ENCODE measurements at places on chromosomes 7 and 10.

DNA sequence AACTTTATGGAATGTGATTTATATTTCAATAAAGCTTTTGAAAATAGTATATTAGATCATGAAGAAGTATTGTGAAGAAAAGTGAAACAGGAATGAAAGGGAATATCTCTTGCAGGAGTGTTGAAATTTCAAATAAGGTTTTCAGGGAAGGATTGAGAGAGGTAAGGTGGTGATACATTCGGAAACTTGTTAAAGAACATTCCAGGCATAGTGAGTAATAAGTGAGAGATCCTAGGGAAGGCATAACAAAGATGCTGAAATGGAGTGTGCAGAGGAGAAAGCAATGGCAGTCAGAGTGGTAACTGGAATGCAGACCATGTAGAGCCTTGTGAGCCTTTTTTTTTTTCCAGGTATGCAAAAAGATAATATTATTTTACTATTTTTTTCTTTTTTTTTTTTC is 4.1 kb downstream of the OR9A4 start:
- no peak for DNase-seq

- DNase-seq = no peak
Observed at GRCh38 chr10:33376976-33377657, 42.6 kb upstream of the NRP1 start.

GRCh38 chr7:134885967-134886352 is 100.3 kb upstream of the AGBL3 start:
- no peak for DNase-seq

DNA sequence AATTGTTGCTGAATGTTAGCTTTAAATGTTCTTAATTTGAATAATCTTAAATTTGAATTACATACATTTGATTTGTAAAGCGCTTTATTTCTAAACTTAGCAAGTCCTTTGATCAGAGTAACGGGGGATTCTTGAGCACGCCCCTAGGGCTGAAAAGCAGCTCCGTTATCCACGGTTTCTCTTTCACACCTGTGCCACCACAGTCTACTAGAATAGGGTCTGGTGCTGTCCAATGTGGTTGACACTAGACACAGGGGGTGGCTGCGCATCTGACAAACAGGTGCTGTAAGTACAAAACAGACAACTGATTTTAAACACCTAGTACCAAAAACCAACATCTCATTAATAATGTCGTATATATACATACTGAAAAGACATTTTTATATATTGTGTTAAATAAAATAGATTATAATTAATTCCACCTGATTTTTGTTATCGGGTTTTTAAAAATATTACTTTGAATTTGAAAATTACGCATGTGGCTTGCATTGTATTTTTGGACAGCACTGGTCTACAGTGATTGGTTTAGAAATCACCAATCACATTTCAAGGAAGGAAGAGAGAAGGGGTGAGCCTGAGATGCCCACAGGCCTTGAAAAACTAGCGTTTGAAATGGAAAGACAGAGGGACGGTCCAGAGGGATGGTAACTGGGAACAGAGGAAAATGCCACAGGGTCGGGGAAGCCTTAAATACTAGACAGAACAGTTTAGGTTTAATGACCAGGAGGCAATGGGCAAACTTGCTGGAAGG is 7.3 kb downstream of the SEPHS1 start:
- DNase-seq = no peak

- no peak for DNase-seq
Observed at GRCh38 chr7:54860003-54860775, 101.2 kb upstream of the SEC61G start.

- no peak for DNase-seq
Observed at GRCh38 chr7:74280985-74281384, 8.2 kb upstream of the CLIP2 start.

DNA sequence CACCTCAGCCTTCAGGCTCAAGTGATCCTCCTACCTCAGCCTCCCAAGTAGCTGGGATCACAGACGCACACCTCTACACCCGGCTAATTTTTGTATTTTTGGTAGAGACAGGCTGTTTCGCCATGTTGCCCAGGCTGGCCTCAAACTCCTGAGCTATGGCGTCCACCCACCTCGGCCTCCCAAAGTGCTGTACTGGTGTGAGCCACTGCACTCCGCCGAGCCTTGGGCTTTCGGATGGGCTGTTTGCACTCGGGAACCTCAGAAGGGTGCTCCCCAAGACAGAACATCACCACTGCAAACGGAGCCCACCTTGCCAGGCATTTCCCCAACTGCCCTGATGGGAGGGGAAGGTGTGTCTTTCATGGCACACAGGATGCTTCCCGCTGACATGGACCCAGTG is 27.3 kb downstream of the TMEM120A start:
- DNase-seq = no peak

GRCh38 chr10:2137549-2138174 is 400.3 kb upstream of the ADARB2 start:
- DNase-seq = peak; percentile 6

DNA sequence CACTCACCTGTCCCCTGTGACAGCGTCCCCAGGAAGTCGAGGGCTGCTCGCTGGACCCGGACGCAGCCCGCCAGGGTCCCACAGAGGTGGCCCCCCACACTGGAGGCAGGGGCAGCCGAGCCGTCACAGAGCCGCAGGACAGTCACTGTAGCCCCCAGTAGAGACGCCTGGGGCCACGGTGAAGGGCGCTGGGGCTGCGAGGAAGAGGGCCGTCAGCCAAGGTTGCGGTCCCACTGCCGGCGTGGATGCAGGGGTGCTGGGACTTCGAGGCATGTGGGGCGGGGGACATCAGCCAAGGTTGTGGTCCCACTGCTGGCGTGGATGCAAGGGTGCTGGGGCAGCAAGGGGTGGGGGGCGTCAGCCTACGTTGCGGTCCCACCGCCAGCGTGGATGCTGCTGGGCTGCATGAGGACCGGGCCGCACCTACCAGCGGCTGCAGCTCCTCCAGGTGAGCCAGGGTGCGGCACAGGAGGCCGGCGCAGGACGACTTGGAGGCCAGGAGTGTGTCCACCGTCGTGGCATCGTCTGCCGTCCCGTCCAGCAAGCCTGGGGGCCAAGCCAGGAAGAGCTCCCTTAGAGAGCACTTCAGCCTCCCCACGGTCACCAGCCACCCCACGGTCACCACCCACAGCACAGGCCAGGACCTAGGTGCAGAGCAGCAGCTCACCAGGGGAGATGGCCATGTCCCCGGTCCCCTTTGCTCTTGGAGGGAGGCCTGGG is 13.9 kb downstream of the BRAT1 start:
- DNase-seq = no peak

- DNase-seq = no peak
Observed at GRCh38 chr10:114544045-114544659, 113.9 kb downstream of the ABLIM1 start.
